ENCODE measurements at places on chromosomes 2 and 18.

DNA sequence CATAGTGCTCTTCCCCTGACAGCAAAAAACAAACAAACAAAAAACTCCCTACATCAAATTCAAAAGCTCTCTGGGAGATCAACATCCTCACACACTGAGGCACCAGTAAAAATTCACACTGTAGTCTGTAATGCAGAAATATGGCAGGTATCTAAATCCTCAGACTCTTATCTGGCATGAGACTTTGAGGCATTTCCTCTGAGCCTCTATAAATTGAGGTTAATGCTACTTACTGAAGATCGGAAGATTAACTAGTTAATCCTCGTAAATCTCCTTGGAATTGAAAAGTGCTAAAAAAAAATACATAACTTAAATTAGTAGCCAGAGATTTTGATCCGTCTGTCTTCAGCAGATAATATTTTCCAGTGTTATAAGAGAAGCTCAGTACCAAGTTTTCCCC is 65.0 kb downstream of the AP1S3 start:
- DNase-seq: no peak

DNA sequence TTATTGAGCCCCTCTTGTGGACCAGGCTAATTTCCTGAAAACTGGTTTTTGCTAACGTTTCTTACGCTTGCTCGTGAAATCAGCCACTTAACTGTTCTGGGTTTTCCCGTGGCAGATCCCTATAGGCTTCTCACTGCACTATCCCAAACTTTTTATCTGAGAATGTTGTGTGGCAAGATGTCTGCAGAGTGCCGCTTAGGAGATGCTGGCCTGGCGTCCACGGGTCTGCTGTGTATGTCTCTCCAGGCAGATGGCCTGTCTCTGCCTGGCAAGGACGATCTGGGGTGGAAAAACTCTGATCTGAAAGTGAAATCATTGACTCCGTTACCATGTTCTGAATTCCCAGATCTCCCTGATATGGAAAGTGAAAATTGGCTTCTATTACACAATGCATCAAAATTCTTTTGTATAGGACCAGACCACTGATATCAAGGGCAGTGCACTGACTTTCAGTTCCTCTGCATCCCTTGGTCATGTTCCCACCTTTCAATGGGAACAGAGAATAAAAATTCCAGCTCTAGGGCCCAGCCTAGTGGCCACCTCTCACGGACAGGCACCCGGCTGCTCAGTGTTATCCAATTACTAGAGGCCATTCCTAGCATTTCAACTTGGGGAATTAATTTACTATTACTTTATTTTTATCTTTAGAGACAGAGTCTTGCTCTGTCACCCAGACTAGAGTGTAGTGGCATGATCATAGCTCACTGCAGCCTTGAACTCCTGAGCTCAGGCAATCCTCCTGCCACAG is 154.6 kb downstream of the ACOXL start:
- no peak for DNase-seq

GRCh38 chr18:62187543-62188510 is 772 bp downstream of the RELCH start:
- no peak for DNase-seq

DNA sequence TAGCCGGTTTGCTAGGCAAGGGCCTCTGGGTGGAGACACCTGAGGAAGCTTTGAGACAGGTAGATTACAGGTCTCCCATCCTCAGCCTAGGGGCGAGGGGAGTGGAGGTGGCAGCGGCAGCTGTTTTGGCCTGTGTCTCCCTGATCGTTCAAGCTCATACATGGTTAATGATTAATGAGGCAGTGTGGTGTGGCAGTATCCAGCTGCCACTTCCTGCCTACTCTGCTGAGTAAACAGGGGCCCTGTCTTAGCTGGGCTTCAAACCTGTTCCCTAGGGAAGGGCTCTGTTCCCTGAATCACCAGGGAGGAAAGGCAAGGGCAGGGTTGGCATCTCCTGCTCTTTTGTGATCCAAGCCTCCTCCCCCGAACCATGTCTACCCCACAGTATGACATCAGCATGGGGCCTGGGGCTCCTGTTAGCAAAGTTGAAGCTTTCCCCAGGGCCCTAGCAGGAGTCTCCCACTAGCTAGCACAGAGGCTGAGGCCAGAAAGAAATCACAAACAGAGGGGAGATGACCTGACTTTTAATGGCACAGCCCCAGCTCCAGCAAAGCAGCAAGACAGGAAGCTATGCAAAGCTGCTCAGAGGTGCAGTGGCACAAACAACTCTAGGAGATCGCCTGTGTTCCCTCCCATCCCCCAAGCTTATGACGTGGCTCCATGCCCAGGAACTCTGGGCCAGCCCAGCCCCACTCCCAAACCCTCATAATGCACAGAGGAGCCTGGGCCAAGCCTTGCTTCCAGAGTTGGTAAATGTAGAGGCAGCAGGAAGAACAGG is 3.7 kb upstream of the TUBA4B start:
- DNase-seq: peak; percentile 47

GRCh38 chr2:119438128-119438656 is 6.5 kb downstream of the TMEM37 start:
- no peak for DNase-seq

GRCh38 chr2:43294973-43295603 is 68.7 kb upstream of the ZFP36L2 start:
- DNase-seq: no peak

DNA sequence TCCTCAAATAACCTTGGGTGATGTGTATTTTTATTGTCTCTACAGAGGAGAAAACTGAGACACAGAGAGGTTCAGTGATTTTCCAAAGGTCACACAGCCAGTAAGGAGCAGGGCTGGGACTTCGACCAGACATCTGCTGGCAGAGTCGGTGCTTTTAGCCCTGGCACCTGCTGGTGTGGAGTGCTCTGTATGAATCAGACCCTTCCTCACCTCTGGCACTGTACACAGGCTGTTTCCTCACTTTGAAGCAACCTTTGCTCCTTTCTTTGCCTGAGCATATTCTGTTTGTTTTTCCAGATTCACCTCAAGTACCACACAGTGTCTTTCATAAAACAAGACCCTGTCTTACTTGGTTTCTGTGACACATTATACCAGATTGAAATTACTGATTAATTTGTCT is 107.9 kb downstream of the DPP10 start:
- DNase-seq: no peak

DNA sequence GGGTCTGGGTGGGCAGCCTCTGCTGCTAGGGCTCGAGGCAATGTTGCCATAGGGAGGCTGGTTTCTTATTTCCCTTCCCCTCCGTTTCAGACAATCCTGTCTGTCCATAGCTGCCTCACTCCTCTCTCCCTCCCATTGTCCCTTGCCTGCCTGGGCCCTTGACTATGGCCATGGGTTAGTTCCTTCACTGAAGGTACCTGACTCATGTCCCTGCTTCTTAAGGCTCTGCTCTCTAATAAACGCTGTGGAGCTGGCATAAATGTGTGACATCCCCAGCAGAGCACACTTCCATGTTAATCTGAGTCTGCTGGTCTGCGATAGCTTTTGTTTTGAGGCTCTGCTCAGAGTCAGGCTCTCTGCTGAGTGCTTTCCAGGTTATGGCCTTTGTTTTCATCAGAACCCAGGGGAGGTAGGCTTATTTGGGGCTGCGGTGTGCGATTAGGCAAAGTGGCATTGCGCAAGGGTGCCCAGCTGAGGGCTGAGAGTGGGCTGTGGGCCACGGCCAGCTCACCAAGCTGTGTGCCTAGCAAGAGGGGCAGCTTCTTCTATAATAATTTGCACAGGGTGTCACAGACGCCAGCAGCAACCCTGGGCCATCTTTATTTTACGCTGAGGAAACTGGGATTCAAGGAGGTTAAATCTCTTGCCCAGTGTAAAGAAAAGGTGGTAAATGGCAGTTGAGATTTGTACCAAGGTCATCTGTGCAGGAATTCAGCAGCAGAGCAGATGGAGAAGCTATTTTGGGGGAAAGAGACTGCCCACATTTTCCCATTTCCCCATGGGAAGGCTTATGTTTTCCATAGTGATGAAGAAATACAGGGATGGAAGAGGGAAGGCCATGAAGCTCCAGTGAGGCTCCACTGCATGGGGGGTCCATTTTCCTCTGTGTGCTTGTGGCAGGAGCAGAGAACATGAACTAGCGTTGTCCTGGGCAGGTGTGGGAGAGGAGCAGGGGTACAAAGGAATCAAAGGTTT is 25.6 kb downstream of the MRPL33 start:
- no peak for DNase-seq

DNA sequence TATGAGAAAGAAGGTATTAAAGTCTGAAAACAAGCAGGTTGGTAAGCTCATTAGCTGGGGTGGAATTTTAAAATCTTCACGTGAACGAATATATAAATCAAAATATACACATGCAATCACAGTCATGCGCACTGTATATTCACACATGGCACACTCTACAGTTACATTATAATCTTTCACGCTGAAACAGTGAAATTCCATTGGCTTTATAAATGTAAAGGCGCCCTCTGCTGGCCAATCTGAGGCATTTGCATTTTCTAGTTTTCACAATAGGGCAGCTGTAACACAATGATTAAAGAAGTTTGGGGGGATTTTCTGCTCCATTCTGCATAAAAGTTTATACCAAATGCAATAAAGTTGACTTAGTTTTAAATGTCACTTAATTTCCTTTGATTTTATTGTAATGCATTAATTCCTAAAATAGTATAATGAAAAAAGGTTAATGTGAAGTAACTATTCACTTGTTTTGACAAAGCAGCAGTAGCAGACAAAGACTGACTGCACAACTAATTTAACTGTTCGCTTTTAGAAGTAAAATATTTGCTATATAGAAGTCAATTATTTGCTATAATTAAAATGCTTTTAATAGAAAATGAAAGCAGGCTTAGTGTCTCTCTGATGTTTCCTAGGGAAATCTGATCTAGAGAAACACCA is 17.2 kb downstream of the IFIH1 start:
- no peak for DNase-seq

- DNase-seq: no peak
These were observed 288.1 kb upstream of the CELF4 start for GRCh38 chr18:37853706-37854105.

DNA sequence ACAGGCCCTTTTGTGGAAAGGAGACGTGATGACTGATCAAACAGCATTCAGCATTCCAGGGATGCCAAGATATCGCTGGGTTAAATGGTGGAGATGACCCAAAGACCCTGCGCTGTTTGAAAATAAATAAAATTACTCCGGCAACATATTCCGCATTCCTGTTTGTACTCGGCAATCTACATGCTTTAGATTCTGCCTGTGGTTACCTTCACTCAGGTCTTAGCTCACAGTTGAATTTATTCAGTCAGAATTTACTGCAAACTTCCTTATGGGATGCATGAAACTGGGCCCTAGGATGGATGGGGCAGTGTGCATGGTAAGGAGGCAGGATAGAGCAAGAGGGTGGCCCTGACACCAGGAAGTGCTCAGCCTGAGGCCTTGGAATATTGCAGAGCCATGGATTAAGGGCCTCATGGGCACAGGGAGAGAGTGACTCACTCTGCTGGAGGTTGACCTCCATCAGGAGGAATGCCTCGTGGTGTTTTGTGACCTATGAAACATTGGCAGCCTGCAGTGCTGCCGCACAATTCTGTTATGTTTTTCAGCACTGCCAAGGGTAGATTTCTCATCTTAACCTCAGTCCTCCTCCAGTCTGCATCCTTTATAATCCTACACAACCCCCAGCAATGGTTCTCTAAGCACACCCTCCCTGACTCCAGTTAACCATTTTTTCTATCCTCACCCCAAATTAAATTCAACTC is 321.4 kb downstream of the IRS1 start:
- peak; percentile 71 for DNase-seq

- no peak for DNase-seq
These were observed 128.6 kb upstream of the ZSWIM2 start for GRCh38 chr2:186977433-186978045.

DNA sequence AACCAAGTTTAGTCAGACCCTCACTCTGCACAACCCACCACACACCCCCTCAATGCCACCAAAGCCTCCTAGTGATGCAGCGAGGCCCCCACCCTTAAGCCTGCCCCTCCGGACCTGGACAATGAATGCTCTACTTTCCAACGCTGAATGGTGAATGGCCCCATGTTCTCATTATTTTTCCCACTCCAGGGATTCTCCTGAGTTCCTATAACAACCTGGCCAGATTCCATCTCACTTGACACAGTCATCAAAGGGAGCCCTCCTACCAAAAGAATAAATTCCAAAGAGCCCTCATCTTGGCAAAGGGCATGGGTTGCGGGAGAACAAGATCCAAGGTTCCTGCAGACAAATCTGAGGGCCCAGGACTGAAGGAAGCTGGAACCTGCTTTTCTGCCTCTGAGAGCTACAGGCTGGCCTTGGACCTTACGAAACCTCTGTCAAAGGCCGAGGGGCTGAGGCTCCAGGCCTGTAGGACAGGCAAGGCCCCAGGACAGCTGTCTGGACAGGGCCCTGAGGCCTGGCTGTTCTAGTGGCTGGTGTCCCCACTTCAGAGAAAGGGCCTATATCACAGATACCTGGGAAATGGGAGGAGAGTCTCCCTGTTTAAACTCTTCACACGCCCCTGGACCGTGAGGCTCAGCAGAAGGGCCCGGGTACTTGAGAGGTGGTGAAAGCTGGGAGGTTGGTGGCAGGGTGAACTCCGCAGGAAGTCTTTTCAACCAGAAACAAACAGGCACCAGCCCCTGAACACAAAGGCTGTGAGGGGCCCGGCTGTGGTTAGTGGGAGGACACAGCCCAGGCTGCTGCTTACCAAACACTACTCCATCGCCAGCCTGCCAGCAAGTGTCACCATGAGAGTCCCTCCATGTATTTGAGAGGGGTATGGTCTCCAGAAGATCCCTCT is 27.3 kb downstream of the SFXN5 start:
- no peak for DNase-seq

- DNase-seq: no peak
These were observed 3.6 kb downstream of the ACP1 start for GRCh38 chr2:268323-268722.

DNA sequence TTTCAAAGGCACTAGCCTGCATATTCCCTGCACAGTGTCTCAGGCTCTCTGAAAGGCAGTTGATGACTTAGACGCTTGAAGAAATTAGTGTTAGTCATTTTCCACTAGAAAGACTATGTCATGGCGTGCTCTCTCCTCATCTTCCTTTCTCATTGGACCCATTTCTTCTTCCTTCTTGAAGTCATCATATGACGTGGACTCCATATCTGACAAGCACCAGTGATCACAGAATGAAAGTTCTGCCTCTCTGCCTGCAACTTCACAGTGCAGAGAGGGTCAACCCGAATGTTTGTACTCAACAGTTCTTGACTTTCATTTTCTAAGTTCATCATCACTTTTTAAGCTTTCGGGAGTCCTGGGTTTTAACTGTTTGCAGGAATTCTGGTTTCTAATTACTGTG is 63.7 kb upstream of the CYRIA start:
- no peak for DNase-seq

GRCh38 chr18:49238433-49239042 is 221.9 kb downstream of the DYM start:
- DNase-seq: no peak

DNA sequence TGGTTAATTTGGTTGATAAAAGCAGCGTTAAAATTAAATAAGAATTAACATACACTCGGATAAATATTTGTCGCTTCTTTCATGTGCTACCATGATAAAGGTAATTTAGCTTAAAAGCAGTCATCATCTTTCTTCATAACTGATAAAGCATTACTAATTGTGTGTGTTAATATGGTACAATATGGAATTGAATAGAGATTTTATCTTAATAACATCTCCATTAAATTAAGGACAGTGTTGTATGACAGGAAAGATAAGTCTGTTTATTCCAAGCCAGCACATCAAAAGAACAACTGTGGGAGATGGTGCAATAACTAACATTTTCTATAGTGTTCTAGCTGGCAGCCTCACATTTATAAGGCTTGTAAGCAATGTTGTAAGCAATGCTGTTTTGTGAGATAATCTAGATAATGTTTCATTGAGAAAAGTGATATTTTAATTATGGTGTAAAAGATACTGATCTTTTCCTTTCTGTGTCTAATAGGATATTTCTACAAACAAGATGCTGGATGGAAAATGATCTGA is 64.4 kb upstream of the AFF3 start:
- no peak for DNase-seq

GRCh38 chr18:48408111-48408726 is 964 bp downstream of the ZBTB7C start:
- no peak for DNase-seq
